Stimulated activated CD4-positive, alpha-beta T cell treated with anti-CD3 and anti-CD28 coated beads, Interleukin-4, amount 100 ng/mL, for 24 hours (primary cell): ENCODE measurements at places on chromosomes 2 and 18.

DNA sequence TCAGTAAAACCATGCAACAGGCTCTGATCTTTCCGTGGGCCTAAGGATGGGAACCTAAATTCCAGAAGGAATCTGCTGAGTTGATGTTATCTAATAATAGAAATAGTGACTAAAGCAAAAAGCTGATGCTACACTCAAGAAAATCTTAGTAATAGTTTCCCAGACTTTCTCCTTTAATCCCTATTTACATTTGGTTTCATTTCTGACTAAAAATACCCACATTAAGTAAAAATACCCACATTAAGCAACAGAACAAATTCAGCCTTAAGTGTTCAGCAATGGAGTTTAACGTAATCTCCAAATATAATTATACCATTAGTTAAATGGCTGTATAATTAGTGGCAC lies 50.3 kb downstream of the CCBE1 start:
- no peak for DNase-seq

DNA sequence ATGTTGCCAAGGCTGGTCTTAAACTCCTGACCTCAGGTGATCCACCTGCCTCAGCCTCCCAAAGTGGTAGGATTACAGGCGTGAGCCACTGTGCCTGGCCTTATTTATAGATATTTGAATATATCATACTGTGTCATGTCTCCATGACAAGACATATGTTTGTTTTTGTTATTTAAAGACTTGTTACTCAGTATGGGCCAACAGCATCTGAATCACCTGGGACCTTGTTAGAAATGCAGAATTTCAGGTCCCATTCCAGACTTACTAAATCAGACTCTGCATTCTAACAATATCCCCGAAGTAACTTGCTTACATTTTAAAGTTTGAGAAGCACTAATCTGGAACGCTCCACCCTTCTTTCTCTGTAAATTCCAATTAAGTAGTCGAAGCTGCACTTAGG lies 33.2 kb downstream of the RPE start:
- no peak for DNase-seq

DNA sequence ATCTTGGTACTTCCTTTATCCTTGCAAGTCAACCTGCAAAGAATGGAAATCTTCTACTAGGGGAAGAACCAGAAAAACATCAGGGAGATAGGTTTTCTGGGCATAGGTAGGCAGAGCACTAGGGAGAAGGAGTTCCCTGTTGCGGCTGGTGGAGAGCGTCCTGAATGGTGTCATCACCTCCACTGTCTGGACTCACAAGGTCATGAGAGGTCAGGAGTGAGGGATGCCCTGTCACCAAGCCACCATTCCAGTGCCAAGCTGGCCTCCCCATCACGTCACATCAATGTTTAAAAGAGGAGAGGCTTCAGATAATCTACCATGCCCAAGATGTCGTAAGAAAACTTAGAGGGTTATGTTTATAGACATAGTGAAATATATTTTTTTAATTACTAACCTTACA lies 72.1 kb downstream of the BCL2 start:
- no peak for DNase-seq

GRCh38 chr2:228318218-228318617 lies 136.7 kb upstream of the SPHKAP start:
- no peak for DNase-seq

- DNase-seq: no peak
Measured at GRCh38 chr2:42230891-42231290, 61.7 kb downstream of the EML4 start.

DNA sequence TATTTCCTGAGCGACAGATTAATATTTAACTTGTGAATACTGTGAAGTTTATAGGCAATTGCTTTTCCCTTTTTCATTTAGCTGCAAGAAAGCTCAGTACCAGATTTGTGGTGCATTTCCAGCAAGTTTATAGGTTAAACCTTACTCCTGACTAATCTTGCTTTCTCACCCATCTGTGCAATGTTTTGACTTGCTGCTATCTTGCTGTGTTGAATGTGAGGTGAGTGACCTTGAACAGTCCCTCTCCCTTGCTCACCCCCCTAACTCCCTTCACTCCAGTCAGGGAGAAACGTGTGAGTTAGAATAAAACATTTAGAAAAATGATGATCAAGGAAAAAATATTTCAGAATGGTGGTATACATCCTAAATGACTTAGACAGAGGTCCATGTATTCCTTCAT lies 39.8 kb upstream of the PARD3B start:
- no peak for DNase-seq

DNA sequence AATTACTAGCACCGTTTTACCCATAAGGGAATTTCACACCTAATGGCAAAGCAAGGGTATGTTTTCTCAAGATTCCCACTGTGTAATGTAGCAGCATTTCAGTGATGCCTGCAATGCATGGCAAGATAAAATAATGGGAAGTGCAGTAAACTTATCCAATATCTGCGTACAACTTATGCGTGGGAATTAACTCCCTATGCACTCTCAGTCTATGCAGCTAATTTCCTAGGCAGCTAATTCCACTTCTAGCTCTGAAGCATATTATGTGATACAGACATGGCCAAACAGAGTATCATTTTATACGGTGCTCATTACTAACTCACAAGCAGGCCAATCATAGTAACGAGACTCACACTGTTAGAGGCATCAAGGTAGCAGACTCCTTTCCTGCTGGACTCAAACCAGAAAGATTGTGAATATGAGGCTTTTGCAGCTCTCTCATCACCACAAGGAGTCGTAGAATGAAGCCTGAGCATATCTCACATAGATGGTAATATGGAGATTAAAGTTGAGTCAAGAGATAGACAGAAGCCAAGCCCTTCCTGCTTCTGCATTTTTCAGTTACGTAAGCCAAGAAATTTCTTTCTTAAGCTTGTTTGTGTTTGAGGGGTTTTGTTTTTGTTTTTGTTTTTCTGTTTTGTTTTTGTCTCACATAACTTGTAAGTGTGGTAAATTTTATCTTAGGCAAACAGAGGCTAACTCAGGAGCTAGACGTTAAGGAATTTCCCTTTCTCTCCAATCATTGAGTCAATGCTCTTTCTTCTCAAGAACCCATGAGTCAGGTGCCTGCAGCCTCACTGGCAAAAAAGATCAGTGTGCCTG lies 34.8 kb upstream of the ITGAV start:
- DNase-seq: no peak

DNA sequence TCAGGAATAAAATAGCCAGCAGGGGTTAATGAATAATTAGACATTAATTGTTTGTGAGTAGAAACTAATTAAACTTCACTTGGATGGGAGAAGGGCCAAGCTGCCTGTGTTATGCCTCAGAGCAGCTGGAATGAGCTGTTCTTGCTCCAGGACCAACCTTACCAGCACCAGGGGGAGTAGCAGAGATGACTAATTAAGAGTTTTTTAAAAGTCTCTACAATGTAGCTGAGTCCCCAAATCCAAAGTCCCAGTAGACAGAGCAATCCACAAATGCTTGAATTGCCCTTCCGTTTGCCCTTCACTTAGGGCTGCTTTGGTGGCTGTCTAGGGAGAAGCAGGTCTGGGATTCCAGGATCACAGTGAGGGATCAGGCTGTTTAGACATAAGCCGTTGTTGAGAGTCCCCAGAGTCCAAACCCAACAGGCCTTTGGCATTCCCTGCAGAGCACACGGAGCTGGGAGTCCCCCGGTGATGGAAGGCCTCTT lies 59.4 kb downstream of the RHOB start:
- no peak for DNase-seq

- DNase-seq: no peak
Measured at GRCh38 chr18:10099539-10100140, 185.8 kb downstream of the VAPA start.

DNA sequence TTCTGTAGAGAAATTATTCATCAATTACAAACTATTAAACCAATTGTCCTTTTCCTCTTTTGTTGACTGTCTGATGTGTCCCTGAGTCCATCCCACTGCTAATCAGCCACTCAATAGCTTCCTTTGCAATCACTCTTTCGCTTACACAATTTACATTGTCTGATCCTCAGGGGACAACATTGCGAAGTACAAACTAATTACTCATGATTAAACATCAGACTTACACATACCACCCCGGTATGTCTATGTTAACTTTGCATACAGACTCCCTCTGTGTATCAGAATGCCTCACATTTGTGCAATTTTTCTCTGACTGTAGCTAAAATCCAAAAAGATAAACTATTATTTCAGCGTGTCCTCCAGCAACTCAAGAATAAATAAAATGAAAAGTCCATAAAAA lies 264.4 kb upstream of the REV1 start:
- DNase-seq: no peak

DNA sequence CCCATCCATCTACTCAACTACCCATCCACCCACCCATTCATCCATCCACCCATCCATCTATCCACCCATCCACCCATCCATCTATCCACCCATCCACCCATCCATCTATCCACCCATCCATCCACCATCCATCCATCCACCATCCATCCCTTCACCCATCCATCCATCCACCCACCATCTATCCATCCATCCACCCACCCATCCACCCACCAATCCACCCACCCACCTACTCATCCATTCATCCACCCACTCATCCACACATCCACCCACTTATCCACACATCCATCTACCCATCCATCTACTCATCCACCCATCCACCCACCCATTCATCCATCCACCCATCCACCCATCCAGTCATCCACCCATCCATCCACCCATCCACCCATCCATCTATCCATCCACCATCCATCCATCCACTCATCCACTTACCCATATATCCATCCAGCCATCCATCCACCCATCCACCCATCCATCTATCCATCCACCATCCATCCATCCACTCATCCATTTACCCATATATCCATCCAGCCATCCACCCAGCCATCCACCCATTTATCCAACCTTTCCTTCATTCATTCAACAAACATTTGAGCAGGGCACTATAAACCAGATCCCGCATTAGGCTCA lies 2.1 kb upstream of the NGEF start:
- DNase-seq: no peak

GRCh38 chr2:3207091-3207491 lies 170.5 kb downstream of the EIPR1 start:
- DNase-seq: no peak

DNA sequence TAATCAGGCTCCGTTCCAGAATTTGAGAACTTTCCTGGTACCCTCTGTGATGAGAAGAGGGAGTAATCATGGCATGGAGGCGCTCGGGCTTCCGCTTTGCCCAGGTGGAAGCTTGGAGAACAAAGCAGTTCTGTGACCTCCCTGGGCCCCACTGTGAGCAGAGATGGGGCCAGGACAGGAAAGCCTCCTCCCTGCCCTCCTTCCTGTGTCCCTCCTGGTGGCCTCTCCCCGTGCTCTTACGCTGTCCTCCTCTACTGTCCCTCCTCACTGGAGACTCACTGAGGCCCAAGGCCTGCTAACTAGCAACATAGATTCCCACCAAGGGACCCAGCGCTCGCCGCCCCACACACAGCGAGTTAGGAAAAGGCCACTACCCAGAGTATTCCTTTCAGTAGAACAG lies 119.8 kb downstream of the MAPK4 start:
- no peak for DNase-seq

- no peak for DNase-seq
Measured at GRCh38 chr2:3644891-3645605, 13.0 kb upstream of the ALLC start.

- DNase-seq: no peak
Measured at GRCh38 chr18:54086863-54087262, 137.6 kb downstream of the MBD2 start.
